CD4-positive, alpha-beta T cell (primary cell): ENCODE measurements at places on chromosomes 1 and 21. TPM values are rescaled to one million over a fixed set of nuclear protein-coding genes. Genes with fewer than 3 reads are reported as not detected.

The GJA9 gene
- not detected for total RNA-seq

DNA sequence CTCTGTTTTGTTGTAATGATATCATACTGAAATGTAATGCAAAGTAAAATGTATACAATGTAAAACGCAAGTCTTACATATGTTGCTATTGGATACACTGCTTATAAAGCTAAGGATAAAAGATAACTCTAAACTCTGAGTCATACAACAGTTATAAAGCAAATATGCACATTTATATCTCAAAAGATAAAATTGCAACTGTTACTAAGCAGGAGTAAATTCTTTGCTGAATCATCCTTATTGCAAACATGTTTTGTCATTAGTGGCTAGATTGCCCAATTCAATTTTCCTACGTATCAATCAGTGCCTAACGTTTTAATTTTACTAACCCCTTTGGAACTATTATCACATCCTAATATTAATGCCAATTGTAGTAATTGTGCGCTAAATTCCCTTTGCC is 762.9 kb downstream of the LTN1 start:
- H3K36me3 ChIP-seq: no peaks in the 10 kb centered on the region
- H3K27me3 ChIP-seq: no peaks in the 10 kb centered on the region
- no peak for DNase-seq
- H3K4me3 ChIP-seq: no peak overlapping the region

DNA sequence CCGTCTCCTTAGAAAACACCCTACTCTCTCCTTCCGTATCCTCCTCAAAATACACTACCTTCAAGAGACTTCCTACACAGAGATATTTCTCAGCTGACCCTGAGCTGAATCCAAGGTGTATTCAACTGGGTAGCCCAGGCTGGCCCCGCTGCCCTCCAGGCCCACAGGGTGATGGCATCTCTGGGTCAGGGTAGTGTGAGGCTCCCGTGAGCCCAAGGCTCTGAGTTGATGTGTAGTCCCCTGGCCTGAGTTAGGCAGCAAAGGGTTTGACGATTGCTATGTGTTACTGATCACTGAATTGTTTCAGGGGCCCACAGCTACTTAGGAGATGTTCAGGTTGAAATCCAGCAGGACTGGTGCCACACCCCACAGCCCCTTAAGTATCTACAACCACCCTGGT is 6.7 kb downstream of the INAVA start:
- H3K4me3 ChIP-seq: no peak overlapping the region
- H3K27me3 ChIP-seq: no peaks in the 10 kb centered on the region
- peaks cover 21% of the 10 kb centered on the region for H3K4me1 ChIP-seq
- no peak for DNase-seq
- H3K27ac ChIP-seq: no peak overlapping the region

GRCh38 chr1:109626682-109627408 is 7.2 kb downstream of the AMPD2 start:
- no peak overlapping the region for H3K27ac ChIP-seq
- no peak overlapping the region for H3K4me3 ChIP-seq
- DNase-seq: no peak
- H3K36me3 ChIP-seq: peaks cover 64% of the 10 kb centered on the region
- no peaks in the 10 kb centered on the region for H3K27me3 ChIP-seq
